Tibial nerve (tissue), 4 donors: ENCODE measurements at places on chromosomes 1 and 21.

- no peak for DNase-seq
Observed at GRCh38 chr1:192530254-192530653, 45.3 kb upstream of the RGS1 start.

DNA sequence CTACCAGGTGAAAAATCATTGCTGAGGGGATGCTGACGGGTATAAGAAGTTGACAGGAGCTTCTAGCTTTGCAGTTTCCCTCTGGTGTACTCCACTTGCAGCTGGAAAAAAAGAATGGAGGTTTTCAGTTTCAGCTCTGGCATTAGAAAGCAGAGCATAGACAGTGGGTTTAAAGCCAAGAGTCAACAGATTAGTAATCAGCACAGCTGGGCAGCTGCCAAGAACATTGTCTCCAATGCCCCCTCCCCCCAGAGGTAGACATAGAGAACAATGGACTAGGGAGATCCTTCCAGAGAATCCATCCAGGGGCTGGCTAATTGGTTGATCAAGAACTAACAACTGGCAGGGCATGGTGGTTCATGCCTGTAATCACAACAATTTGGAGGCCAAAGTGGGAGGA lies 10.1 kb upstream of the ZBTB8B start:
- DNase-seq: no peak

- DNase-seq: no peak
Observed at GRCh38 chr1:242243472-242243871, 244.6 kb upstream of the MAP1LC3C start.

GRCh38 chr1:118333601-118334210 lies 148.7 kb upstream of the SPAG17 start:
- no peak for DNase-seq

DNA sequence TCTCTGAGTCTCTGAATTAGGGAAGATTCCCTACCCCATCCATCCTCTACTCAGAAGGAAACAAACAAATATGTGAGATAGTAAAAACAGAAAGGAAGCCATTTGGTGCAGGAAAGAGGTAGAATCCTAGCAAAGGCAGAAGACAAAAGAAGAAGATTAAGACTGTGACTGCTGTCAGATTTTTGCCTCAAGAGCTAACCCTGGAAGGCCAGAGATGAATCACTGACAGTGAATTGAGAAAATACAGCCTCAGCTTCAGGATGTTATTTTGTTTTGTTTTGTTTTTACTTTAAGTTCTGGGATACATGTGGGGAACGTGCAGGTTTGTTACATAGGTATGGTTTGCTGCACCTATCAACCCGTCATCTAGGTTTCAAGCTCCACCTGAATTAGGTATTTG lies 31.7 kb downstream of the DSTYK start:
- DNase-seq: no peak

DNA sequence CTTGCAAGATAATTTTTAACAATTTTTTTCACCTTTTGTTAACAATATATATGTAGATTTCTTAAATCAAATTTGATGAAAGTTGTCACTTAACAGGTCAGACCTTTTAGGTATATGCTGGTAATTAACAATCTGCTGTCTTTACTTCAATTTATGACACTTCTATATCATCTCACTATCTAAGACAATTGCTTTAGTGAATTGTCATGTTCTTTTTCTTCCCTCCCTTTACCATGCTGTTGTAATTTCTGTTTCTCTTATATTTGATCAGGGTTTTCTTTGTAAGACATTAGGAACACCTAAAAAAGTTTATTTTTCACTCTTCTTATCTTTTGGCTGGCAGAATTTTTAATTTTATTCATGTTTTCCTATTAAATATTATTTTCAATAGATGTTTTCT lies 2.0 kb downstream of the IFI16 start:
- no peak for DNase-seq
